BJ (cell line): ENCODE measurements at places on chromosomes 11 and 22.

DNA sequence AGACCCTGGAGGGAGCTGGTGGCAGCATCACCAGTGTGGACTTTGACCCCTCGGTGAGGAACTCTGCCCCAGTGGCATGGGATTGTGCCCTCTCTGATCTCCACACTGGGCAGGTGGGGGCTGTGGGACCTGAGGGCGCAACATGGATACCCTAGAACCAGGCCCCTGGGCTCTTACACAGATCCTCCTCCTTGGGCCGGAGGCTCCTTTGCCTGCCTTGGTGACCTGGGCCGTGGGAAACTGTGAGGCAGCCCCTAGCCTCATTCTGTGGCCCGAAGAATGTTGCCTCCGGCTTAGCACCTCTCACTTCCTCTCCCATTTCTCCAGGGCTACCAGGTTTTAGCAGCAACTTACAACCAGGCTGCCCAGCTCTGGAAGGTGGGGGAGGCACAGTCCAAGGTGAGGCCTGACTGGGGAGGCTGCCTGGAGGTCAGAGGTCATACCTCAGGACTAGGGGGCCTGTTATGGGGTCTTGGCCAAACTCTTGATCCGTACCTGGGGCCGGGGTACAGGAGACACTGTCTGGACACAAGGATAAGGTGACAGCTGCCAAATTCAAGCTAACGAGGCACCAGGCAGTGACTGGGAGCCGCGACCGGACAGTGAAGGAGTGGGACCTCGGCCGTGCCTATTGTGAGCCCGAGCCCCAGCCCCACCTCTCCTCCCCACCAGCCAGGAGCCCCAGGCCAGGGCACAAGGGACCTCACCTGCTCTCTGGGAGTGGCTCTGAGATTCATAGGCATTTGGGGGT is 12.2 kb downstream of the ATG16L2 start:
- no peak for DNase-seq

GRCh38 chr11:61172356-61172755 is 11.1 kb upstream of the VPS37C start:
- no peak for DNase-seq

DNA sequence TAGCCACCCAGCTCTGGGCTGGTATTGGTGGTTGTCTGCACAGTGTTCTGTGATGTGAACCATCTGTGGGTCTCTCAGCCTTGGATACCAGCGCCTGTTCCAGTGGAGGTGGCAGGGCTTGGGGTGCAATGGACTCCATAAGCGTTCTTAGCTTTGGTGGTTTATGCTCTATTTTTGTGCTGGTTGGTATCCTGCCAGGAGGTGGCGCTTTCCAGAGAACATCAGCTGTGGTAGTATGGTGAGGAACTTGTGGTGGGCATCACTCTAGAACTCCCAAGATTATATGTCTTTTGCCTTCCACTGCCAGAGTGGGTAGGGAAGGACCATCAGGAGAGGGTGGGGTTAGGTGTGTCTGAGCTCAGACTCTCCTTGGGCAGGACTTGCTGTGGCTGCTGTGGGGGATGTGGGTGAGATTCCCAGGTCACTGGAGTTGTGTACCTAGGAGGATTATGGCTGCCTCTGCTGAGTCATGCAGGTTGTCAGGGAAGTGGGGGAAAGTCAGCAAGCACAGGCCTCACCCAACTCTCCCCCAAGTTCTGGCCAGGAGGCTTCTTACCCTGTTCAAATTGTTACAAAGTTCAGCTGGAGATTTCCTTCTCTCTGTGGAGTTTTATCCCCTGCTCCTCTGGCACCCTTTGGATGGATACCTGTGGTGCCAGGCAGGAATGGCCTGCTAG is 47.2 kb downstream of the MRGPRX2 start:
- DNase-seq: no peak

- no peak for DNase-seq
These were observed 338.9 kb upstream of the ANO3 start for GRCh38 chr11:25993016-25993415.

DNA sequence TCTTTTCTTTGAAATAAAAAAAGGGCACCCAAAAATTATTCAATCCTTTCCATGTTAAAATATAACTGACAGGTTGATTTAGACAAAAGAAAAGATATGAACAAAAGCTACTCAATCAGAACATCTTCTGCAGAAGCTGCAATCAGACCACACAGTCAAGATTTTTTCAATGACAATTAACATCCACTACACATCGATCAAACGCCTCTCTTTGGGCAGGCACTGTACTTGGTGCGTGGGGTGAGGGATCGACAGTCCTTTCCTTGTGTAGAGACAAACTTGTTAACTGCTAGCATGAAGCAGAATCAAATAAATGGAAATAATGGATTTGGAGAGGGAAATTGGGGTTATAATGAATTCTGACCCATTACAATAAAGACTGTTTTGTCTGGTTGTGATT is 71.2 kb upstream of the SESN3 start:
- DNase-seq: no peak

DNA sequence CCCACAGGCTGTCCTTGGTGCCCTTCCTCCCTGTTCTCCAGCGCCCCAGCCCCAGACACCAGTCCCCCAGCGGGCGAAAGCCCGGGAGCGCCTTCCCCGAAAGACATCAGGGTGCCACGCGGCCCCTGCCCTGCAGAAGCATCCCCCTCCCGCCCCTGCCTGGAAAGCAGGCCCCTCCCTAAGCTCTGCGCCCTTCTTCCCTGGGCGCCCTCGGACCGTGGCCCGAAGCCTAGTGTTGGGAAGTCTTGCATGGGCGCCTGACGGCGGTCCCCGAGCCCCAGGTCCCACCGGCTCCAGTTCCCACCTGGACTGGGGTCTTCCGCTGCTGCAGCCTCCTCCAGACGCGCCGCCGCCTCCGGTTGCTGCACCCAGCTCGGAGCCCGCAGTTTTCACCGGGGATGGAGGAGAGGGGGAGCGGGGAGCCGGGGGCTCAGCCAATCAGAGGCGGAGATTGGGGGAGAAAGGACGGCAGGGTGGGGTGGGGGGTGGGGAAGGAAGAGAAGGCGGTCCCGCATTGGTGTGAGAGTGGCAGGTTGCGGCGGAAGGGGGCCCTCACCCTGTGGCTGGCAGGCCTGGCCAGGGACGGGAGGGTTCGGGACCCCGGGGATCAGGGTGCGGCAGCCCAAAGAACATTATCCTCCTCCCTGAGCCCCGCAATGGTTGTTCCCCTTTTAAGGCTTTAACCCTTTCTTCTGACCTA is at the start of gene THY1:
Gene THY1 (minus strand): TSS at position 364 of the 700 bp plus-strand sequence. CDS start 2,267 bp downstream, outside the sequence.
- no peak for DNase-seq

- DNase-seq: peak; percentile 81
These were observed 32.1 kb upstream of the GNB1L start for GRCh38 chr22:19886605-19887255.
